ENCODE measurements at places on chromosomes 3 and 15.

- DNase-seq = no peak
Observed at GRCh38 chr3:155230382-155230781, 63.1 kb downstream of the STRIT1 start.

DNA sequence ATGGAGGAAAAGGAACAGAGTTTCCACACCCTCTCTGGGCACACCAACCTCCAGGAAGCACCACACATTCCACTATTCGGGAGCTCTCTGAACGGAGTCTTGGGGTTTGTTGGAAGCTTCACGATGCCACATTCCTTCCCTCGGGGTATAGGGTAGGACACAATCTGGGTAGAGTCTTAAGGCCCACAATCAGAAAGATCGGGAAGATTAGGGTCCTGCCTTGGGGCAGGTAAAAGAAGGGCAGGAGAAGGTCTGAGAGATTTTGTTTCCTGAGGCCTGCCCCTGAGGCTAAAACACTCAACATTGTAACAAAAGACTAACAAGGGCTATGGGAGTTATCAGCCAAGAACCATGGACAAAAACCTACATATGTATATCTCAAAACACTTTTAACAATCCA lies 89.2 kb upstream of the RAP2B start:
- DNase-seq = no peak

- no peak for DNase-seq
Observed at GRCh38 chr3:195260280-195260905, 10.6 kb downstream of the XXYLT1 start.

- no peak for DNase-seq
Observed at GRCh38 chr3:144643771-144644198, 672.2 kb downstream of the DIPK2A start.

- no peak for DNase-seq
Observed at GRCh38 chr15:66721501-66721937, 19.5 kb downstream of the SMAD6 start.

DNA sequence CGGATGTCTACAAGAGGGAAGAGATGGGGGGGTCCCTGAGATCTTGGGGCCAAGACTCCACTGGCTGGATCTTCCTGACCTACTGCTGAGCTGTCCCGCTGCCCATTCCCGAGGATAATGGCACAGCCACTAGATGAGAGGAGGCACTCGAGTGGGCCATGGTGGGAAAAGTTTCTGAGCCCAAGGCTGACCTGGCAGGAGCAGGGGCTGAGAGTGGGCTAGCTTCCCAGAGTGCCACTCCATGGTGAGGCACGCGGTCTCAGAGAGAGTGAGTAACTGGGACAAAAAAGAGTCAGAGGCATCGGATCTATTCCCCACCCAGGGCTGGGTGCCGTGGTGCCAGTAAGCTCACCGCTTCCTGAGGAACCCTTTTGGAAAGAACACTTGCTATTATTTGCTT lies 10.9 kb downstream of the SLC51B start:
- no peak for DNase-seq

DNA sequence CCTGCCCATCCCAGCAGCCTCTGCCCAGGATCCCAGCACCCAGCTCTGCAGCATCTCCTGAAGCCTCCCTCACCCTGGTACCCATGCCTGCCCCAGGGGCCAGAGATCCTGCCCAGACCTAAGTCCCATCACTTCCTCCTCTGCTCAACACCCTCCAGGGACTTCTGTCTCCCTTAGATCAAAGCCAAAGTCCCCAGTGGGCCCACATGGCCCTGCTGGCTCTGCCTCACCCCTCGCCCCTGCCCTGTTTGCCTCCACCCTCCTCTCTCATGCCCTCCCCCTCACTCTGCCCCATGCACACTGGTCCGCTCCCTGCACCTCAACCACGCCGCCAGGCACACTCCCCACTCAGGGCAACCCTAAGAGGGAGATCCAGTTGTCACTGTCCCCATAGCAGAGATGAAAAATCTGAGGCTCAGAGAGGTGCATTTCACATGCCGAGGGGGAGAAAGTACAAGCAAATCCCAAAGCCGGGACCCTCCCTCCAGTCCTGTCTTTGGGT lies 146.5 kb downstream of the NUP210 start:
- no peak for DNase-seq

DNA sequence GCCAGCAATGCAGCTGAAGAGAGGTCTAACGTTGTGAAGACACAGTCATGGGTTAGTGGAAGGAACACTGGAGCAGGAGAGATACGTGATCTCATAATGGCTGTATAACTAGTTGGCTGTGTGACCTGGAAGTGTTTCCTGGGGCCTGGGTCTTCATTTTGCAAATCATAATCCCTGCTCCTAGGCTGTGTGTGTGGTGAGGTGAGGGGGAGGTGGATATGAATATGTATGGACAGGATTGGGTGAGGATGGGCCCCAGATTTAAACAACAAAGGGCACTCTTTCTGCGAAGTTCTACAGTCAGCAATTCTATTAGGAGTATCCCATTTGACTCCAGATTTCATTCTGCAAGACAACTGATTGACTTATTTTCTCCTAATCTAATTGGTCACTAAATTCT lies 41.3 kb downstream of the ANKRD28 start:
- no peak for DNase-seq

DNA sequence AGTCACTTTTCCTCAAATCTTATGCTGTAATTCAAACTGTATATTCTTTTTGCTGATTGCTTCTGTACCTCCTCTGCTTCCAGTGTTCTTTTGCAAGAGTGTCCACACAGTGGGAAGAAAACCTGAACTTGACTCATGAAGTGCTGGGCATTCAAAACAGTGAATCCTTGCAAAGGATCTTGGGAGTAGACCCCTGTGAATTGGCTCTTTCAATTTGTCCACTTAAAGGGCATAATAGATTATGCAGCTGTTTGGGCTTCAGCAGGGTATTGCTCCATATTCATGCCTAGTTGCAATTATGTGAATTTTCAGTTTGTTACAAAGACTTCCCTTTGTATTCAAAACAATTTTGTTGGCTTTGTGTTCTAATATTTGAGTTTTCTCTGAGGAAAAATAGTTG lies 11.4 kb downstream of the ZFAND6 start:
- DNase-seq = no peak

DNA sequence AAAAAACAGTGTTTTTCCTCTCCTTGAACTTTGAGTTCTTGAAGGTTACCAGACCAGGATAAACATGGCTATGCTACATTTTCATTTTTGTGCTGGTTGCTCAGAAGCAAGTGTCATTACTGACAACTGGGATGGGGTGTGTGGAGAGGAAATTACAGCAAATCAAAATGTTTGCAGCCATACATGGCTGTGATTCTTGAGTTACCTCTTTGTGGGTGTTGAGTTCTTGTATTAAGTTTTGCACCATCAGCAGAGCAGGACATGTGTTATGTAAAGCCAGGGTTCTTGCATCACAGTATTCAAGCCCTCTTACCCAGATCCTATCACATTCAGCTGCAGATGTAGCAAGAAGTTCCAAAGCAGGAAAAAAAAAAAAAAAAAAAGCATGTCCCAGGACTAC lies 53.9 kb upstream of the ATOSA start:
- no peak for DNase-seq

DNA sequence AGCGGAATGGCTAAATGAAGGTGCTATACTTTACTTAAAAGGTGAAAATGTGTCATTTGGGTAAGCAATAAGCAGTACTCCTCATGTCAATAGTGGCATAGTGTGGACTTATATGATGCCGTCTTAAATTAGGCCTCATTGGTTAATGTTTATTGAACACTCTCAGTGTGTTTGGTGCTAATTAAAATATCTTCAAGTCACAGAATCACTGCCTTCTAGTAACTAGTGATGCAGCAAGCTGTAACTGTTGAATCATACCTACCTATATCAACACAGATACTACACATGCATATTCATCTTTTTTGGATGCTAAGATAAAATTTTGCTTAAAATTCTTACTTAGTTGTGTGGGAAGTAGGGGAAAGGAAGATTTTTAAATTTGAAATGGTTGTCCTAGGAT lies 30.7 kb downstream of the ARHGAP31 start:
- no peak for DNase-seq

GRCh38 chr3:96986241-96986640 lies 171.8 kb downstream of the EPHA6 start:
- no peak for DNase-seq

DNA sequence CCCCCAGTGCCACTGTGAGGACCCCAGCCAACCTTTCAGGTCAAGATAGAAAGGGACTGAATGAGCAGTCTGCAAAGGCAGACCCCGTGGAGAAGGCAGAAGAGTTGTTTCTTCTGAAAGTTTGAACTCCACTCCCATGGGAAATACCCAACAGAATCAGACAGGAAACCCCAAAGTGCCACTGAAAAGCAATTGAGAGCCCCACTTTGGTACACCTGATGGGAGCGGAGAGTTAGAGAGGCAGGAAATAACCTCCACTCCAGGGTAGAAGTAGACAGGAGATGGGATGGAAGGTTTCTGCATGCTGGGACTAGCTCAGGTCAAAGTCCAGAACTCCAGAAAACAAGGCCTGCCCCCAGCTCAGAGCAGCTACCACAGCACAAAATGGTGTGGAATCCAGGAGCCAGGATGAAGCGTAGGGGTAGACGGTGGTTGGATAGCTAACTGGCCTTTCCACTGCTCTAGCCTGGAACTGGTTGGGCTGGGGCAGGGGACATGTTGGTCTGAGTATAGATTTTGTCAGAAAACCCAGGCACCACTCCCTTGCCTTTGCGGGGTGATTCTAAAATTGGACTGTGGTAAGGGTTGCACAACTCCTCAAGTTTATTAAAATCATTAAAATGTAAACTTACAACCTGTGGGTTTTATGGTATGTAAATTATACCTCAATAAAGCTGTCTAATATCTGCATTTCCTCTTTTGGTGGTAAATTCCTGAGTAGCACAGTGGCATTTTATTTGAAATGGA lies 1.9 kb upstream of the RAB43 start:
- DNase-seq = no peak

DNA sequence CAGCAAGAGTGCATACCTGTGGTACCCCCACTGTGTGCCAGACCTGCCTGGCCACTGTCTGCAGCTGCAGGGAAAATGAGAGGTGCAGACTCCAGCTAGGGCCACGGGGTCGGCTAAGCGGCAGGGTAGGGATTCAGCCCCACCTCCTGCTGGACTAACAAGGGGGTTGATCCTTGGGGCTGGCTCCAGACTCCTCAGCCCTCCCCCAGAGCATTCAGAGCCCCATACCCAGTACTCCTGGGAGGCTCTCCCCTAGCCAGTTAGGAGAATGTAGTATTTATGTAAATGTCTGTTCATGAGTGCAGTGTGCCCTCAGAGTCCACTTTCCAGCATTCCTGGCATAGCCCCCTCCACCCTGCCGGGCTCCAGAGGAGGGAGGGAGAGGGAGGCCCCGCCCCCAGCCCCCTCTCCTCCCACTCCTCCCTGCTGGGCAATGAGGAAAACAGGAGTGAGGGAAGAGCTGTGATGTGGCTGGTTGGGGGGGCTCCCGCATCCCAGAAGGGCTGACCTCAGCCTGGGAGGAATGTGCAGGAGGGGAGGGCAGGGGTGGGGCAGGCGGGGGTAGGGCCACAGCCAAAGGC lies 4.5 kb upstream of the SEMA3B start:
- no peak for DNase-seq

DNA sequence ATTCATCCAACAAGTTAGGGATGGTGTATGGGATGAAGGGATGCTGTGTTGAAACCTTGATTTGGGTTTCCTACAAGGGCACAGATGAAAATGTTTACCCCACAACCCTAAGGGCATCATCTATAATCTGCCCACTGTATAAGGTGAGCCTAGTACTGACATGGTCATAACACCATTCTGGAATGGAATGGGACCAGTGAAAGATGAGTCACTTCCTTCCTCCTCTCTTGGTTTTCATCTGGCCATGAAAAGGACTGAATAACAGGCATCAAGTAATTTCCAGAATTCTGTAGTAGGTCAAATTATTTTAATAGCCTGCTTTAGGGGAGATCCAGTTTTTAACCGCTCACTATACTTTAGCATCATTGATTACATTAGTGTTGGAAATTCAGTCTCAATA lies 538.6 kb downstream of the NR2F2 start:
- no peak for DNase-seq

DNA sequence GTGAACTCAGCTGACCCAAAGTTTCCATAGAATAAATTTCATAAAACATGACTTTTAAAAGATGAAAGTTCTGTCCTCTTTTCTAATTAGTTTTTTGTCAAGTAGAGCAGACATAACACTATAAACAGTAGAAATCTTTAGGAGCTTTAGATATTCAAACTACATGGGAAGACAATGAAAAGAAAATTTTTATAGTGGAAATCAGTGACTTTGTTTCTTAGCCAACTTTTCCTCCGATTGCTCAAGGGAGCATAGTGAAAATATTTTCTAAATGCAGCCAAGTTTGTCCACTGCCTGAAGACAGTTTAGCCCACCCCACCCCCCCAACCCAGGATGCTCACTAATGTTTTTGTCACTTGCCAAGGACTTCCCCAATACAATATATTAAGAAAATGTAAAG lies 114.9 kb downstream of the PLD1 start:
- no peak for DNase-seq

GRCh38 chr3:193010191-193010590 lies 92.5 kb upstream of the MB21D2 start:
- DNase-seq = no peak

- DNase-seq = no peak
Observed at GRCh38 chr3:32349184-32349583, 42.5 kb upstream of the CMTM7 start.

DNA sequence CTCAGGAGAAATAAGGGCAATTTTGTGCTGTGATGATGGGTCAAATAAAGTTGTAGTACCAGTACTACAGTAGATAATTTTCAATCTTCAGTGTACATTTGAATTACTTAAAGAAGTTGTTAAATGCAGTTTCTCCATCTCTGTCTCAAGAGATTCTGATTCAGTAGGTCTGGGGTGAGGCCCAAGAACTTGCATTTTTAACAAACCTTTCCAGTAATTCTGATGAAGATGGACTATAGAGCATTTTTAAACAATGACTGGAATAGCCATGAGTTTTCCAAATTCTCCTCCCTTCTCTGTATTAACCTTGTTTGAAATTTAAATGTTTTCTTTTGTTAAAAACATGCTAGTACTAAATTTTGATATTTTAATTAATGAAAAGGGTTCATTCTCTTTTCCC lies 127.0 kb upstream of the CD96 start:
- DNase-seq = no peak

GRCh38 chr3:40456279-40456939 lies 730 bp upstream of the RPL14 start:
- DNase-seq = no peak

GRCh38 chr3:193655831-193656433 lies 62.9 kb downstream of the OPA1 start:
- DNase-seq = no peak

DNA sequence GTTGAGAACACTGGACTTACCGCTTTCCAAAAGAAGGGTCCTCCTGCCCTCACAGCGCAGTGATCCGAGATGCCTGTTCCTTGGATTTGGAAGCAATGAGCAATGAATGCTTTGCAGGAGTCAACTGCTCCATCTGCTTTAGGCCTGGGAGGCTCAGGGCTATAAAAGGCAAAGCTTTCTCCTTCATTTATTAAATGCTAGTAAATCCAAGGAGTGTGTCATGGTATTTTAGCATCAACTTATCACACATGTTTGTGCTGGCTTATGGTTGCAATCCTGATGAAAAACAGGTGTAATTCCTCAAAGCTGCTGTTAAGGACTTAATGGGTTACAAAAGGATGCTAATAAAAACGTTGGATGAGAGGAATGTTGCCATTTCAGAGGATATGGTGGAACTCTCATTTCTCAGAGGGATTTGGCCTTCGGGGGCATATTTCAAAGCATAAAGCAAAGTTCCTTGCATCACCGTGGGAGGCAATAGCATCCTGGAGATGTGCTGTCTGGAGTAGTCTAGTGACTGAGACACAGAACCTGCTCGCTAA lies 158.5 kb upstream of the TPM1 start:
- DNase-seq = no peak
